Fibroblast of skin of left quadriceps (primary cell): ENCODE measurements at places on chromosomes 6 and 20.
A peak's percentile ranks its signal among the peaks of the same experiment; 100 is the strongest.

- DNase-seq = no peak
Observed at GRCh38 chr20:55693641-55694040, 311.7 kb downstream of the CBLN4 start.

GRCh38 chr20:19944772-19945459 lies 72.2 kb upstream of the NAA20 start:
- no peak for DNase-seq

DNA sequence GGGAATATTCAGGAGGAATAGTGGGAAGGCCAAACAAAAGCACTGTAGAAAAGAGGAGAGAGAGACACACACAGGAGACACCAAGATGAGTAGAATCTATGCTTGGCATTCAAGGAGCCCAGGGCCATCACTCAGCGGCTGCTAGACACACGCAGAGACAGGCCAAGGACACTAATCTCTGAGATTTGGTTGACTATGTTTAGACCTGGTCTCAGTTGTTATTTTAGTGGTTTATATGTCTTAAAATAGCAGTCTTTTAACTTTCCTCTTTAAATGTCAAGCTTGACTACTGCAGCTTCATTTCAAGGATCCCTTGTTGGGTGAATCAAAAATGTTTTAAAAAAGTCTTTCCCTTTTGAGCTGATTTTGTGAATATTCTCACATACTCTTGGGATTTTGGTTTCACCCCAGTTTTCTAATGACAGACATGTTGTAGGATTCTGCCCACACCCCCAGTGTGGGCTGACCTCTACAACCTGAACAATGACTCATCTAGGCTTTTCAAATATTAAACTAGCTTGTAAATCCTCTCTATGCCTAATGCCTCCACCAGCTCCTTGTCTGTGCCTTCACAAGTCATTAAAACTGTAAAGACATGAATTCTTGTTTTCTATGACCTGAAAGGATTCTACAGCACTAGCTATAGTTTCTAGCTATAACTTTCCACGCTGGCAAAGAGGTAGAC lies 142.7 kb upstream of the EXOC2 start:
- no peak for DNase-seq

GRCh38 chr6:164258421-164258820 lies 843.9 kb downstream of the QKI start:
- DNase-seq = no peak

DNA sequence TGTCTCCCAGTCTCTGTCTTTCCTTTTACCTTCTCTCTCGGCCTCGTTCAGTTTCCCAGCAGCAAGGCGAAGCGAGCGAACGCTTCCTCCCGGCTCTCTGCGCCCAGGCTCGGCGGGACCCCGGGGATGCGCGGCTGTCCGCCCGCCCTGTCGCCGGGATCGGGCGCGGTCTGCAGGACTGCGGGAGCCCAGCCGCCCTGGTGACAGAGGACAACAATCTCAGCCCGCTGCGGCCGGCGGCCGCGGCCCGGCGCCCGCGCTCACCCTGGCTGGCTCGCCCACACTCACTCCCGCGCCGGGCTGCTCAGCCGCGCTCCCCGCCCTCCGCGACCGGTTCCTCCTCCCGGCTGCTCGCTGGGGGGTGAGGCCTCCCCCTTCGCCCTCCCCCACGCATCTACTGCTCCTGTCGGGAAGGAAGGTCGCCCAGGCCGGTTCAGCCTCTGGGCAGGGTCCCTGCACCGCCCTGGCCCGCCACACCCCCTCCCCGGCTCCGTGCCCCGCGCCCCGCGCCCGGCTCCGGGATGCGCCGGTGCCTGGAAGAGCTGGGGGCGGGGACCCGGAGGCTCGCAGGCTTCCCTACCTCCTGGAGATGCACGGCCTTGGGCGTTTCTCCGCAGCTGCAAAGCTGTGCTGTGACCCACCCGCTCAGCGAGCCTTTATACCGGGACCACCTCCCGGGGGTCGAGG lies 410 bp downstream of the SYNE1 start:
- no peak for DNase-seq

DNA sequence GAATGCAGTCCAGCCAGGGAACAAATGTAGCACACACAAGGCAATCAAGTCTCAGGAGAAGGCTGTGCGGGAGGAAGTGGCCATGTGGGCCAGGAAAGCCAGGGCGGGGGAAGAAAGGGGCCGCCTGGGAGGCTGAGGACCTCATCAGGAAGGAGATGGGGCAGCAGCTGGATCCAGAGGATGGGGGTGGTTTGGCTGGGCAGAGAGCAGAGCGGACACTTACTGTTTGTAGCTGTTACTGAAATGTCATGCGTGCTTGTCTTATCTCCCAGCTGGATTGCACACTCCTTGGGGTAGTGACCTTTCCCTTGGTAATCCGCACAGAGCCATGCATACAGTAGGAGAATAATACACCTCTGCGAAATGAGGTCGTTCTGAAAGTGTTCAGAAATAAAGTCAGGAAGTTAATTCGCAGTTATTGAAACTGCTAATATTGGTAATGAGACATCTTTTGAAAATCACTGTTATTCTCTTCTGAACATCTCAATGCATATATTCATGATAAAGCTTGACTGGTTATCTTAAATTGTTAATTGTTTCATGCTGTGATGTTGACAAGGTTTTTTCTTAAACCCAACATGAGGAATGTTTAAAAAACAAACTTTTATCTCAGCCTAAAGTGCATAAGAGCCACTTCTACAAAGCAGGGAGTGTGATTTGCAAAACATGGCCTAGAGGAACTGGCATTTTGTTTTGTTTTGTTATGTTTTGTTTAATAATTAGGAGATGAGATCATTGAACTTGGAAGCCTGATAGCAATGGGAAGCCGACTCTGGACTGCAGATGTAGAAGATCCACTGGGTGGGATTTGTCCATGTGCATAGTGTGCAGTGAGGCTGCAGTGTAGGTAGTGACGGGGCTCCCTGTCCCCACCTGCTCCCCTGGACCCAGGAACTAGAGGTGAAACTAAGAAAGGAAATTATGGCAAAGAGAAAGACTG lies 18.0 kb upstream of the MAP3K4 start:
- DNase-seq = peak; percentile 43

GRCh38 chr6:106149472-106150069 lies 63.4 kb downstream of the PRDM1 start:
- no peak for DNase-seq

DNA sequence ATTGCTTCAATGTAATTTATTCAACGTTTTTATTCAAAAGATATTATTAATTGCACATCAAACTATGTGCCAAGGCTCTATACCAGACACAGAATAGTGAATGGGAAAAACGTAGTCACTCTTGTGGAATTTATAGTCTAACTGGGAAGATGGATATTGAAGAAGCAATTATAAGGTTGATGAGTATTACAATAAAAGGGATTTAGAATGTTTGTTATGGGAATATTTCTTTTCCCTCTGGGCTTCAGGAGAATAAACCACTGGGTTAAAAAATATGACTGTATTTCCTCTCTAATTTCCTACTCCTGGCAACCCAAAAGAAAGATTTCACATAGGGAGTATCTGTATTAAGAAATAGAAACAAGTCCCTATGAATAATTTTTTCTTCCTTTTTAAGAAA lies 25.1 kb upstream of the UTRN start:
- peak; percentile 81 for DNase-seq

DNA sequence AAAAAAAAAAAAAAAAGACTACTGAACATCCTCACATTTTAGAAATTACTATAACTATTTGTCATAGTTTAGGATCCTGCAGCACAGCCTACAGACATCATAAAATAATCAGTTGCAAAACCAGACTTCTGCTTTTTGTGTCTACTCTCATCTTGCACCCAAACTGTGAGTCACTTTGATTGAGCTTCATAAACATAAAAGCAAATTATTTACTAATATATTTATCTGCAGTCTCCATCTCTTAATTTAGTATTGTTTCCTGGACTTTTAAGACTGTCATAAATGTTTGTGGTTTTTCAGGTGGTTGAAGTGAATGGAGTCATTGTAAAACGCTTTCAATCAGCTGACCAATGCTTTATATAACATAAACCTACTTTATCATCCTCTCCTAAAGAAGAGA lies 14.8 kb upstream of the CALHM6 start:
- DNase-seq = no peak

GRCh38 chr6:77812304-77812703 lies 159.5 kb downstream of the MEI4 start:
- DNase-seq = no peak

DNA sequence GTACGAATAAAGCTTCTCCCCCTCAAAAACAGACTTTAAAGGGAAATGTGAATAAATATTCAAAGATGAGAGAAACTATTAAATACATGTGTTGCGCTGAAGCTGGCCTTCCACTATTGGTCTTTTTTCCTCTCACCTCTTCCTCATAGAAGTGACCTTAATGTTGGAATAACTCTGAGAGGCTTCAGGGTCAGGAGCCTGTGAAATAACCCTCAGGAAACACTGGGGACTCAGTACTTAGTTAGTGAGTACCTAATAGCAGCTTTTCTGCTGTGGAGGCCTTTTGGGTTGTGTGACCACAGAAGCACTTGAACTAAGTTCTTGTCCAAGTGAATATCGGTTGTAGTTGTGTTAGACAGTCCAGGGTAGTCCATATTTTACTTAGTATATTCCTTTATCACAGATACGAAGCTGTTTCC lies 799 bp upstream of the SHPRH start:
- DNase-seq = no peak

GRCh38 chr6:17628873-17629272 lies 28.8 kb downstream of the FAM8A1 start:
- no peak for DNase-seq

DNA sequence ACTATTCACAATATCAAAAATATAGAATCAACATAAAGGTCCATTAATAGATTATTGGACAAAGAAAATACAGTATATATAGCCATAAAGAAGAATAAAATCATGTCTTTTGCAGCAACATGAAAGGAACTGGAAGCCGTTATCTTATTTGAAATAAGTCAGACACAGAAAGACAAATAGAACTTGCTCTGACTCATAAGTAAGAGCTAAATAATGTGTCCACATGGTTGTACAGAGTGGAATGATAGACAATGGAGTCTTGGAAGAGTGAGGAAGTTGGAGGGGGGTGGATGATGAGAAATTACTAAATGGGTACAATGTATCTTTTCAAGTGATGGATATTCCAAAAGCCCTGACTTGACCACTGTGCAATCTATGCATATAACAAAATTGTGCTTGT lies 613.5 kb downstream of the PHF3 start:
- no peak for DNase-seq

DNA sequence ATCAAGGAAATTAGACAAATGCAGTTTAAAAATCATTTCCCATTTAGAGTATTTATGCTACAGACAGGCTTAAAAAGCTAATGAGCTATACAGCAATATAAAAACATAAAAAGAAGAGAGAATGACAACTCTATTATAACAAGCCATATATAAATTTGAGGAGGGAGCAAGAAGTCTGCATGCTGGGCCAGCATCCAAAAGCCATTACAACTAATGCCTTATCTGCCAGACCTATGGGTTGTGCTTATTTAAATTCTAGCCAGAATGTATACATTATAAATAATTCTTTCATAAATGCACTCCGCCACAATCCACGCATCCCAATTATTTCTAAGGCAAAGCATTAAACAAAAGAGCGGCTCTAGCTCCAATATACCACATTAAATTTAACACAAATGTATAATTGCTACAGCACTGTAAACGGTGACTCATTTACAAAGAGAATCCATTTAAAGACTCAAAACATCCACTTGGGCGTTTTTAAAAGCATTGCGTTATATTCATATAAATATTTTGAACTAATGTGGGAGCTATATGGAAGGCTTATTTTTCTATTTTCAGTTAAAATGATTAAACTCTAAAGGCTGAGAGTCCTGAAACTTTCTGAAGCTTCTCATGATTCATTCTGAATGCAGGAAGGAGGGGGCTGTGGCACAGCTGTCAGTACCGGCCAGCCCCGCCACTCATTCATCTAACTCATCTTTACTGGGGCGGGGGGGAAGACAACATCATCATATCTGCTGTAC lies 37.7 kb upstream of the RAB22A start:
- DNase-seq = peak; percentile 25

DNA sequence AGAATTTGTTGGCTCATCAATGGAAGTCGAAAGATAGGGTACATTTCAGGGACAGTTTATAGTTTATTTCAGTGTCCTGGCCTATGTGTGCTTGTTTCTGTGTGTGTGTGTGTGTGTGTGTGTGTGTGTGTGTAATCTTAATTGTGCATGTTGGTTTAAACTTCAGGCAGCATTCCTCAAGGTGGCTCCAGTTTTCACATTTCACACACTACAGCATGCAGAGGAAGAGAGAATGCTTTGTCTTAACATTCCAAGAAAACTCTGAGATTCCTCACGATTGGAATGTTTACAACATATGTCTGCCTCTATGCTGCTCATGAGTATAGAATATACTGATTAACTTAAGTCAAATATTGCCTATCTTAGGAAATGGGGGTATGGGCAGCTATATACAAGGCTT lies 332.6 kb upstream of the EPHA7 start:
- DNase-seq = peak; percentile 15

DNA sequence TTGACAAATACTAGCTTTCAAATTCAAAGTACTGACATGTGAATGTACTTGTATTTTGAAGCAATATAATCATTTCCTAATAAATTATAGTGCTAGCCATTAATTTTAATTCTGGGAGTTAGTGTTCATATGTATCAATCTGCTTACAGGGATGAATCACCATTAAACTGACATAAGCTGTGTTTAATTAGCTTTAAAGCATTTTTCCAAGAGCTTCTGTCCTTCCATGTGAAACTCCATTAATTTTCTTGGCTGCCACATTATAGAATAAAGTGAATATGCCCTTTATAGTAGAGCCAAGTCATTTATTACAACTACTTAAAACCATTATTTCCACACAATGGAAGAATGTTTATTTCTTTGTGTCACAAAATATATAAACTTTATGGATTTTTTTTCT lies 150.8 kb downstream of the COL21A1 start:
- DNase-seq = no peak
